ENCODE measurements at places on chromosomes 1 and 21.

DNA sequence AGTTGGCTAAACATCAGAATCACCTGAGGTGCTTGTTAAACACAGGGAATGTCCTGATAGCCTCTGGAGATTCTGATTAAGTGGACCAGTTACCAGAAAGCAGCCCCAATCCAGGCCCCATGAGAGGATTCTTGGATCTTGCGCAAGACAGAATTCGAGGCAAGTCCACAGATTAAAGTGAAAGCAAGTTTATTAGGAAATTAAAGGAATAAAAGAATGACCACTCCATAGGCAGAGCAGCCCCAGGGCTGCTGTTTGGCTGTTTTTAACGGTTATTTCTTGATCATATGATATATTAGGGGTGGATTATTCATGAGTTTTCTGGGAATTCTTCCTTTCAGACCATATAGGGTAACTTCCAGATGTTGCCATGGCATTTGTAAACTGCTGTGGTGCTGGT, 176.2 kb downstream of the ROR1 start:
- no peak for DNase-seq
- H3K36me3 ChIP-seq, result peaks cover 2% of the 10 kb centered on the region

- H3K27me3 ChIP-seq, result no peaks in the 10 kb centered on the region
- DNase-seq, result no peak
- no peak overlapping the region for H3K4me3 ChIP-seq
Observed at GRCh38 chr1:89959719-89960118, 35.2 kb upstream of the ZNF326 start.

DNA sequence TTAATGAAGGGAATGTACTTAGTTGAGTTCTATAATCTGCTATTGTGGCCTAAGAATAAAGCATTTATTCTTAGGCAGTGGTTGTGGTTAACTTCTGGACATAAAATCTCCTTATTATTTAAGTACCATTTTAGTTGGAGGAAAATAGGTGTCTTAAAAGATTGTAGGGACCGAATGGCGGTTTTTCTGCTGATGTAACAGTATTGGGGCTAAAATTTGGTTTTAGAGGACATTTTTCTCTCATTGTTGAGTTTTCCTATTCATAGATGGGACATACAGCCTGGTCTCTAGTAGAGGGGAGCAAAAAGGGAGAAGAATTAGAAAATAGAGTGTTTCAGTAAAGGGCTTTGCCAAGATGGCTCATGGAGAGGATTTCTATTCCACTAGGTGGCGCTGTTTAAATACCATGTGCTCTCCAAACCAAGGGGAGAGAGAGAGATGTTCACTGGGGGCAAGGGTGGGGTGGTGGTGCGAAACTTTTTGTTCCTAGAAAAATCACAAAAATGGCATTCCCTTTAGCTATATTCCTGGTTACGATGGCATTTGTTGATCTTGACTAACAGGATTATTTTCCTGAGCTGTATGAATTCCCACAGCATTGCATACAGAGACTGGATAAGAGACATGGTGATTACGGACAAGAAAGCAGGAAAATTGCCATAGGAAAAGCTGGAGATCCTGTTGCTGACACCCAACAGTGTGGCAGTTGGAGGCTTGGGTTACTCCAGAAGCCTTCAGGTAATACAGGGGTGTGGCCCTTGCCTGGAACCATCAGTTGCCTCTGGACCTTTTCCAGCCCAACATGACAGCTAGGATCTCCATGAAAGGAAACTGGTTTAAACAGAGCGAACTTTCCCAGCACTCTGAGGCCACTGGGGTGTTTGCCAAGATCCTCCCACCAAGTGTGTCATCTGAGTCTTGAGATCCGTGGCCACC, 18.2 kb upstream of the FCGR2A start:
- no peak overlapping the region for H3K4me3 ChIP-seq
- H3K36me3 ChIP-seq, result no peaks in the 10 kb centered on the region
- no peak overlapping the region for H3K27ac ChIP-seq
- DNase-seq, result peak; percentile 86
- no peaks in the 10 kb centered on the region for H3K27me3 ChIP-seq

DNA sequence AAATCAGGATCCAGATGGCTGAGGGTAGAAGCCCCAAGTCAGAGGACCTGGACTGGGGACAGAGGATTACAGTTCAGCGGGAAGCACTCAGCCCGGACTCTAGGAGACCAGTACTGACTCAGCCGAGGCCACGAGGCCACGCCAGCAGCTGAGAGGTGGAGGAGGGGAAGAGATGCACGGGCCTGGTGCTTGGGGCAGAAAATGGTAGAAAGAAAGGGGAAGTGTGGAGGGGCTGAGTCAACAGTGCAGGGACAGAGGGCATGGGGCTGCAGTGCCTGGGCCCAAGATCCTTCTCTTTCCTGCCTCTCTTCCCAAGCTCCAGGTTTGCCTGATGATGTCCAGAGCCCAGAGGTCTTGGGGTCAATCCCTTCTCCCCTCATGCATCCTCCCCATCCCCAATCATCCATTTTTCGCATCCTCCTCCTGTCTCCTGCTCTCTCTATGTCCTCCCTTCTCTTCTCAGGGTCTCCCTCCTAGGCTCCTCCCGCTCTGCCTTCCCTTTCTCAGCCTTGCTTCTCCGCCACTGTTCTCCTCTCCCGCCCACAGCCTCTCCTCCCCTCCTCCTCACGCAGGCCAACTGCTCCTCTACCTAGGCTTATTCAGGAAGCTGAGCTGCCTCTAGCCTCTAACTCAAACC, 7.7 kb downstream of the ARHGEF2 start:
- peaks cover 7% of the 10 kb centered on the region for H3K4me1 ChIP-seq
- H3K4me3 ChIP-seq, result no peak overlapping the region
- peak; percentile 66 for DNase-seq
- peaks cover 40% of the 10 kb centered on the region for H3K36me3 ChIP-seq
- H3K27me3 ChIP-seq, result no peaks in the 10 kb centered on the region
- no peak overlapping the region for H3K27ac ChIP-seq

DNA sequence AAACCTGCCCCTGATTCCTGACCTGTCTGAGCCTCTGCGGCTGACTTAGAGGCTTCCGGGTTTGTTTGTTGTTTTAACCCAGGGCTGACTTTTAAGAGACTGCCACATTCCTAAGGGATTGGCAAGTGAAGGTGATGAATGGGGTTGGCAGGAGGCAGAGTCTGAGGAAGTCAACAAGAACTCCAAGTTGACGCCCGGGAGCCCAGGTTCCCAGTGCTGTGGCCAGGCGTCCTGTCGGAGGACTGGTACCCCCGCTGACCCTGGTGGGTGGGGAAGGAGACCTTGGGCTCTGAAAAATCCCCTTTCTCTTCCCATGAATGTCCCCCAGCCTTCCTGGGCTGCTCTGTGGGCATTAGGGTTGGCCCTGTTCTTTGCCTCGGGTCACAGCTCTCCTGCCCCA, 19.7 kb upstream of the EPS8L3 start:
- no peak overlapping the region for H3K27ac ChIP-seq
- DNase-seq, result no peak
- H3K27me3 ChIP-seq, result no peaks in the 10 kb centered on the region
- H3K36me3 ChIP-seq, result no peaks in the 10 kb centered on the region
- peaks cover 21% of the 10 kb centered on the region for H3K4me1 ChIP-seq

DNA sequence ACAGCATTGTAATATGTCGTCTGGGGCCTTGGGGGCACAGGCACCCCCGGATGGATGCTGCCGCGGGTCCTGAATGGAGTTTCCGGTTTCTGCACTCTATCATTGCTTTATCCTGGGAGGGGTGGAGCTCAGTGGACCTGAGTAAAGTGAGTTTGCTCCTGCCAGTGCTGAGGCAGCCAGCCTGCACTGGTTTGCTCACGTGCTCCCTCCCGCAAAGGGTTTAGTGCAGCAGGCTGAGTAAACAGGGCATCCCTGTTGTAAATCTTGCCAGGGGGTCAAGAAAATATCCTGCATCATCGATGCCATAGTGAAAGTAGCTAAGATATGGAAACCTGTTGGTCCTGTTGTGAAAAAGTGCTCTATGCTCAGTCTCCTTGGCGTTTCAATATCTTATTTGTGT, 85.6 kb upstream of the BRINP3 start:
- H3K4me1 ChIP-seq, result no peaks in the 10 kb centered on the region
- no peak overlapping the region for H3K27ac ChIP-seq
- no peaks in the 10 kb centered on the region for H3K36me3 ChIP-seq
- no peak for DNase-seq
- H3K27me3 ChIP-seq, result no peaks in the 10 kb centered on the region

DNA sequence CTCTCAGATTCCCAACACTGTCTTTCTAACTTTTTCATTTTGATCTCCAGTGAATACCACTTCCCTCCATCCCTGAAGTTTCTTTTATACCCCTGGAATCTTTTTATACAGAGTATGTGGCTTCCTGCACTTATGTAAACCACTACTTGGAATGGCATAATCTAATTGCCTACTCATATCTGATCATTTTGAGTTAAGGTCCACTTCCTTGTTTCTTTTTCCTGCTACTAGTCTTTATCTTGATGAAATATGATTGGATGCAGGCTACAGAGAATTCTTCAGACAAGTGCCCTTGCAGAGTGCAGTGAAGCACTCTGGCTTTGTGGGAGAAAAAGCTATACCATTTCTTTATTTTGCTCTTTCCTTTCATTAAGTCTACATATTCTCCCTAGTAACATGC, 325.3 kb upstream of the ADAMTS5 start:
- H3K27ac ChIP-seq, result no peak overlapping the region
- H3K4me1 ChIP-seq, result no peaks in the 10 kb centered on the region
- no peaks in the 10 kb centered on the region for H3K27me3 ChIP-seq
- H3K36me3 ChIP-seq, result no peaks in the 10 kb centered on the region
- H3K4me3 ChIP-seq, result no peak overlapping the region
- DNase-seq, result peak; percentile 9

DNA sequence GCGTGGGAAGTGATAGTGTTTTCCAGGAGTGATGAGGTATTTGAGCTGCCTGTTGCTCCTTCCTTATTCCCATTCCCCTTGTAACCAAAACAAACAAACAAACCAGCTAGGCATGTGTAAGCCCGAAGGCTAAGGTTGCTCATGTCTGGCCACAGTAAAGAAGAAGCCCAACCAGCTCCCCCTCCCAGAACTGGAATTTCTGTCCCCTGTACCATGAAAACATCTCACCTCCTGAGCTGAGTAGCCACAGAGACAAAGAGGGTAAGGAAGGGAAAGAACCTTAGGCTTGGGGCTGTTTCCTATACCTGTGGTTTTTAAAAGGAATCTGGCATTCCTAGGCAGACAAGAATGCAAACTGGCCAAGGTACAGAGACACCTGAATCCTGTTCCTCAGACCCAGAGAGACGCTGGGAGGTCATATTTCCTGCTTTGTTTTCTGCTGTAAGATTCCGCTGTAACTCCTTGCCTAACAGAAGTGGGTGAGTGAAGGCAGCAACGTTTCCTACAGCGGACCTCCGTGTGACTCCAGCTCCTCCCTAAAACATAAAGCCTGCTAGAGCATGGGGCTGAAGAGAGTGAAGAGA, 41.7 kb upstream of the RAB4A start:
- H3K36me3 ChIP-seq, result no peaks in the 10 kb centered on the region
- peaks cover 25% of the 10 kb centered on the region for H3K4me1 ChIP-seq
- peak; percentile 98 for DNase-seq
- H3K27me3 ChIP-seq, result no peaks in the 10 kb centered on the region
- H3K4me3 ChIP-seq, result no peak overlapping the region
- H3K27ac ChIP-seq, result peak overlapping the region; percentile 99

DNA sequence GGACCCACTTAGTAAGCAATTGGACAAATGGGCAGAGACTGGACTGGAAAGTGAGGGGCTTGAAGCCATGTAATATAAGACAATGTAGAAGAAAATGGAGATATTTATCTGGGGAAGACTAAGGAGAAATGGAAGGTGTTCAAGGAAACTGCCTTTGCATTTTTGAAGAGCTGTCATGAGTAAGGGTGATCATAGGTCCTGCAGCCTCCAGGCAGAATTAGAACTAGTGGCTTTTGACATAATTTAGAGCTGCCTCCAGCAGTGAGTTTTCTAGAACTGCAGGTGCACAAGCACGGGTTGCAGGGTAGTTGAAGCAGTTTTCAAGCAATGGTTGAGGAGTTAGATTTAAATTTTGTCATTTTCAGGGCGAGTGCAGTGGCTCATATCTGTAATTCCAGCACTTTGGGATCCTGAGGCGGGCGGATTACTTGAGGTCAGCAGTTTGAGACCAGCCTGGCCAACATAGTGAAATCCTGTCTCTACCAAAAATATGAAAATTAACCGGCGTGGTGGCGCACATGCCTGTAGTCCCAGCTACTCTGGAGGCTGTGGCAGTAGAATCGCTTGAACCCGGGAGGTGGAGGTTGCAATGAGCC, 3.7 kb upstream of the CDC14A start:
- peaks cover 4% of the 10 kb centered on the region for H3K4me1 ChIP-seq
- DNase-seq, result no peak
- no peaks in the 10 kb centered on the region for H3K36me3 ChIP-seq
- H3K27ac ChIP-seq, result no peak overlapping the region
- no peak overlapping the region for H3K4me3 ChIP-seq
- H3K27me3 ChIP-seq, result no peaks in the 10 kb centered on the region

GRCh38 chr1:219081943-219082925, 91.4 kb upstream of the LYPLAL1 start:
- H3K27ac ChIP-seq, result no peak overlapping the region
- no peak for DNase-seq
- H3K4me1 ChIP-seq, result no peaks in the 10 kb centered on the region
- no peaks in the 10 kb centered on the region for H3K27me3 ChIP-seq

- no peak for DNase-seq
- H3K4me1 ChIP-seq, result peaks cover 7% of the 10 kb centered on the region
- no peaks in the 10 kb centered on the region for H3K27me3 ChIP-seq
- peaks cover 18% of the 10 kb centered on the region for H3K36me3 ChIP-seq
Observed at GRCh38 chr1:20660363-20660762, 806 bp downstream of the DDOST start.

DNA sequence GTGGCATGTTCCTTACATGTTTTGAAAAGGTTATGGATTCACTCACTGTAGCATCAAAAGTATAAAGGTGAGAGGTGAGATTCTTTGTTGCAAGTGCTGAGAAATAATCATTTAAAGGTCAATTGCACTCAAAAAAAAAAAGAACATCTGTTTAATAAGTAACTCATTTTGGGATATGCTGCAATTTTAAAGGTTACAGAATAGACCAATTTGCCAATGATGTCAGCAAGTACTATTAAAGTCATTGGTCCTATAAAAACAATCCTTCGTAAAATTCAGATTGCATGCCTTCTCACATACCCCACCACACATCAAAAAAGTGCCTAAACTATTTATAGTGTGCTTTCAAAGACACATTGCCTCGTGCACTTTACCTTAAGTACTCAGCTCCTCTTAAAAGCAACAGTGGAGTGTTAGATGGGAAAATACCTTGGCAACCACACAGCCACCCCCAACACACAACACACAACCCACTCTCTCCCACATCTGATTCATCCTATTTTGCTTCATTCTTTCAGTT, 218.2 kb upstream of the ADGRL2 start:
- H3K27me3 ChIP-seq, result no peaks in the 10 kb centered on the region
- peaks cover 2% of the 10 kb centered on the region for H3K4me1 ChIP-seq
- H3K4me3 ChIP-seq, result no peak overlapping the region

GRCh38 chr1:117967477-117967876, 37.9 kb downstream of the WDR3 start:
- H3K27me3 ChIP-seq, result no peaks in the 10 kb centered on the region
- H3K27ac ChIP-seq, result no peak overlapping the region
- no peak overlapping the region for H3K4me3 ChIP-seq
- peak; percentile 62 for DNase-seq
- no peaks in the 10 kb centered on the region for H3K36me3 ChIP-seq

DNA sequence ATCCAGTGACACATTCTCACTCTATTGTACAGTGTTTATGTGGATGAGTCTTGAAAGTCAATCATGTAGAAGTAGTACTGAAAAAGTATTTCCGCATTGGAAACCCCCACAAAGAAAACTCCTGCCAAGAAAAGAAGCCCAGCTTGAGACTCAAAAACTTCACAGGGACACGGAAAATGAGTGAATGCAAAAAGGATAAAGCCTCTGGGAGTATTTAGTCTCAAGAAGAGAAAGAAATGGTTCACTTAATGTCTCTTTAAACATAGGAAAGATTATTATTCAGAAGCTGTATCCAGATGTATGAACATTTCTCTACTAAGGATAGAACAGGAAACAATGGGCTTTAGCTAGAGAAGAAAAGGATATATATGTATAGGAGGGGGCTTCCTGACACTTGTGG, 304.5 kb downstream of the BARHL2 start:
- no peak overlapping the region for H3K4me3 ChIP-seq
- no peak overlapping the region for H3K27ac ChIP-seq
- H3K4me1 ChIP-seq, result no peaks in the 10 kb centered on the region
- DNase-seq, result no peak
